ENCODE measurements at places on chromosomes 11 and 22. TPM values are rescaled to one million over a fixed set of nuclear protein-coding genes. Genes with fewer than 3 reads are reported as not detected.
A peak's percentile ranks its signal among the peaks of the same experiment; 100 is the strongest.

DNA sequence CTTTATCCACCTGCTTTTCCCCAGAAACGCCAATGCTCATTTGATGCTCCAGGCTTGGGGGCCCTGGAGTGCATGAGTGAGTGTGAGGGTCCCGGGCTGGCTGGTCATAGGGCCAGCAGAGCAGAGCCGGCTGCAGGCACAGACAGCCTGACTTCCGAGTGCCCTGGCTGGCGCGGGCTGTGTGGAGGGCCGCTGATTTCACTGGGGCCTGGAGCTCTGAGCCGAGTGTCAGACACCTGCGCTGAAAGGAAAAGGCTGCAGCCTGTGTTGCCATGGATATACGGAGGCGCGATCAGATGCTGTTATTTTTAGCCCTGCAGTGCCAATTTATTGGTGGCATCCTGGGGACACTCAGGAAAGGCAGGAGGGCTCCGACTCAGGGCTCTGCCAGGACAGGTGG lies 87.6 kb downstream of the ST3GAL4 start:
- H3K36me3 ChIP-seq = no peaks in the 10 kb centered on the region
- no peak overlapping the region for H3K4me3 ChIP-seq
- H3K27me3 ChIP-seq = peaks cover 58% of the 10 kb centered on the region
- H3K4me1 ChIP-seq = peaks cover 4% of the 10 kb centered on the region
- H3K27ac ChIP-seq = no peak overlapping the region

- peaks cover 22% of the 10 kb centered on the region for H3K27me3 ChIP-seq
- H3K4me3 ChIP-seq = no peak overlapping the region
- no peak overlapping the region for H3K27ac ChIP-seq
- no peak for DNase-seq
Observed at GRCh38 chr11:45385844-45386243, 99.7 kb upstream of the SYT13 start.

- H3K4me3 ChIP-seq = no peak overlapping the region
- H3K27ac ChIP-seq = no peak overlapping the region
- no peaks in the 10 kb centered on the region for H3K36me3 ChIP-seq
- H3K4me1 ChIP-seq = no peaks in the 10 kb centered on the region
- H3K27me3 ChIP-seq = peaks cover 7% of the 10 kb centered on the region
- DNase-seq = no peak
Observed at GRCh38 chr11:35214792-35215193, 75.8 kb downstream of the CD44 start.

DNA sequence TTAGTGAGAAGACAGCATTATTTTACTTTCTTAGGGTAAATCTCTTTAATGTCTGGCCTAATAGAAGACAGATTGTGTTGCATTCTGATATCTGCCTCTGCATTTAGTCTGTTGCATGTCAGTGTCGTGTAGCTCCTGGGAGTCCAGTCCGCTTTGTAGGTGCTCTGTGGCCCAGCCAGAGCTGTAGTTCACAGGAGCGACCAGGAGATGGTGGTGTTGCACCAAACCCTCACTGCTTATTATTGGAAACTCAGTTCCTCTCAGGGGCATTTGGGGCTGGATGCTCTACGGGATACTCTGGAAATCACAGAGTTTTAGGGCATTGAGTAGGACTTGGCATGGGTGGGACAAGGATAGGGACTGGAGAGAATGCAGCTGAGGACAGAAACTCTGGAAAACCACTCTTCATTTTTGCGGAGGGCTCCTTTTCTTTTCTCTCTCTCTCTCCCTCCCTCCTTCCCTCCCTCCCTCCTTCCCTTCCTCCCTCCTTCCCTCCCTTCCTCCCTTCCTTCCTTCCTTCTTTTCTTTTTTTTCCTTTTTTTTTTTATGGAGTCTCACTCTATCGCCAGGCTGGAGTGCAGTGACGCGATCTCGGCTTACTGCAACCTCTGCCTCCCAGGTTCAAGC lies 21.7 kb downstream of the MIAT start:
- H3K4me1 ChIP-seq = peaks cover 5% of the 10 kb centered on the region
- no peak overlapping the region for H3K27ac ChIP-seq
- H3K4me3 ChIP-seq = no peak overlapping the region
- DNase-seq = peak; percentile 73

HBB gene
- total RNA-seq = not detected

B4GALNT4 gene
- total RNA-seq = 277 TPM

- H3K4me3 ChIP-seq = no peak overlapping the region
- H3K27ac ChIP-seq = no peak overlapping the region
- H3K27me3 ChIP-seq = peaks cover 26% of the 10 kb centered on the region
- no peak for DNase-seq
Observed at GRCh38 chr11:69310934-69311766, 17.2 kb downstream of the MYEOV start.

PRRG4 gene
- 0.75 TPM for total RNA-seq

MMP10 gene
- not detected for total RNA-seq

EIF3F gene
- total RNA-seq = 300 TPM

TREH gene
- not detected for total RNA-seq

GRCh38 chr11:10373340-10373739 lies 68.5 kb downstream of the ADM start:
- H3K4me3 ChIP-seq = no peak overlapping the region
- no peaks in the 10 kb centered on the region for H3K4me1 ChIP-seq

- peaks cover 30% of the 10 kb centered on the region for H3K4me1 ChIP-seq
- H3K27me3 ChIP-seq = no peaks in the 10 kb centered on the region
- H3K36me3 ChIP-seq = no peaks in the 10 kb centered on the region
- no peak for DNase-seq
- H3K27ac ChIP-seq = peak overlapping the region; percentile 73
Observed at GRCh38 chr11:19826606-19827005, 114.0 kb downstream of the NAV2 start.

C11orf42 gene
- total RNA-seq = not detected

PKDREJ gene
- not detected for total RNA-seq

DNA sequence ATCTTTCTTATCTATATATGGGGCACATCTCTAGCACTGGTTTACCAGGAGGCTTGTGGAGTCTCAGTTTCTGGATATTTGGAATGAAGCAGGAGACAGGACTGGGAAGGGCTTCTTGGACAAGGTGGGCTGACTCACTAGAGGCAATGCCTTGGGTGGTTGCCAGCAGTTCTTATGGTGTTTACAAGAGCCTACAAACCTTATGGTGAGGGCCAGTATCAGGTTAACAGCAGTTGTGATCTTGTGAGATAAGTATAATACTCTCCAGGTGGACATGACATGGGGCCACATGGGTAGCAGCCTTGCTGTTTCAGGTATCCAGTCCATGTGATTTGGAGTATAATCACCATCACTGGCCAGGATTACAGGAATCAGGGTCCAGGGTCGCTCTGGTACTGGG lies 10.2 kb downstream of the FUT4 start:
- peaks cover 7% of the 10 kb centered on the region for H3K27me3 ChIP-seq
- DNase-seq = no peak
- H3K36me3 ChIP-seq = no peaks in the 10 kb centered on the region
- peaks cover 4% of the 10 kb centered on the region for H3K4me1 ChIP-seq

GRCh38 chr22:23564276-23564675 lies 15.8 kb downstream of the IGLL1 start:
- H3K27me3 ChIP-seq = no peaks in the 10 kb centered on the region
- peak overlapping the region; percentile 50 for H3K4me3 ChIP-seq
- H3K4me1 ChIP-seq = peaks cover 40% of the 10 kb centered on the region
- no peak overlapping the region for H3K27ac ChIP-seq

GRCh38 chr22:32994041-32994830 lies 63.9 kb downstream of the SYN3 start:
- H3K4me3 ChIP-seq = no peak overlapping the region
- H3K36me3 ChIP-seq = no peaks in the 10 kb centered on the region
- H3K27me3 ChIP-seq = peaks cover 3% of the 10 kb centered on the region
- H3K27ac ChIP-seq = no peak overlapping the region
- no peak for DNase-seq

DNA sequence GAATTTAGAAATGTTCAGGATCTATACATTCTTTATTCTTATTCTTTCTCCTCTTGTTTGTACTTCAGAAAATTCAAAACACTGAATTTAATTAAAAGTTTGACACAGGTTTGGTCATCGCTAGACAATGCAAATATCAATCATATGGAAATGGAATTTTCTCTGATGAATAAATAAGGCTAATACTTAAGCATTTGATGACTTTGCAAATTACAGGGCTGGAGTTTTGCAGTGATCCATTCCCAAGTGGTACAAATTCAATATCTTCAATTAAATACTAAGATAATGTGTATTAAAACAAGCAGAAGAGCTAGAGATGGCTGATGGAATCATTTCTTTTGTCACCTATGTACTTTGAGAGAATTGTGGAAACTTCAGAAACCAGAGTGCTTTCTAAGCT lies 439.6 kb downstream of the DYNC2H1 start:
- H3K27ac ChIP-seq = no peak overlapping the region
- no peak for DNase-seq
- H3K4me1 ChIP-seq = no peaks in the 10 kb centered on the region
- no peak overlapping the region for H3K4me3 ChIP-seq

DRD2 gene
- total RNA-seq = 0.73 TPM

GRCh38 chr11:130891326-130891725 lies 25.0 kb downstream of the SNX19 start:
- no peak overlapping the region for H3K4me3 ChIP-seq
- DNase-seq = no peak
- H3K4me1 ChIP-seq = no peaks in the 10 kb centered on the region
- H3K27ac ChIP-seq = no peak overlapping the region
- H3K36me3 ChIP-seq = peaks cover 16% of the 10 kb centered on the region
- no peaks in the 10 kb centered on the region for H3K27me3 ChIP-seq

DNA sequence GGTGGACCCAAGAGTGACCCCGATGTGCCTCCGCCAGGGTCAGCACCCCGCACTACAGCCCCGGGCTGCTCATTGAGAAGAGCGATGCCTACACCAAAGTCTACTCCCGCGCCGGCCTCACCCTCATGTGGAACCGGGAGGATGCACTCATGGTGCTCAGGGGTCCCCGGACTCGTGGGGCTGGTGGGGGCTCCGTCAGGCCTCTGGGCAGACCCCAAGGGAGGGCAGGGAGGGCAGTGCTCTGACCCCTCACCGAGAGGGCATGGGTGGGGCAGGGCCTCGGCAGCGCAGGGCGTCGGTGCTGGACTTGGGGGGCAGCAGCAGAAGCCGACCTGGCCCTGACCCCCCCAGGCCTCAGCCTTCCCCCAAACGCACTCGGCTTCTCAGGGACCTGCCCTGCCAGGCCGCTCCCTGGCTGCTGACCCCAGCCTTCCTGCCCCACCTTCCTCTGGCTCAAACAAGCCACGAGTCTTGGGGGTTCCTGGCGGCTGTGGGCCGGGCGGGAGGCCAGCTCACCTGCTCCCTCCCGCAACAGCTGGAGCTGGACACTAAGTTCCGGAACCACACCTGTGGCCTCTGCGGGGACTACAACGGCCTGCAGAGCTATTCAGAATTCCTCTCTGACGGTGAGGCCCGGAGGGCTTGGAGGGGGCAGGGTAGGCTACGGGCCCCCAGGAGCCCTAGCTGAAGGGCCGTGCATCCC lies 2.9 kb downstream of the MUC2 start:
- H3K4me3 ChIP-seq = no peak overlapping the region
- H3K27ac ChIP-seq = no peak overlapping the region
- no peaks in the 10 kb centered on the region for H3K36me3 ChIP-seq
- no peak for DNase-seq

DNA sequence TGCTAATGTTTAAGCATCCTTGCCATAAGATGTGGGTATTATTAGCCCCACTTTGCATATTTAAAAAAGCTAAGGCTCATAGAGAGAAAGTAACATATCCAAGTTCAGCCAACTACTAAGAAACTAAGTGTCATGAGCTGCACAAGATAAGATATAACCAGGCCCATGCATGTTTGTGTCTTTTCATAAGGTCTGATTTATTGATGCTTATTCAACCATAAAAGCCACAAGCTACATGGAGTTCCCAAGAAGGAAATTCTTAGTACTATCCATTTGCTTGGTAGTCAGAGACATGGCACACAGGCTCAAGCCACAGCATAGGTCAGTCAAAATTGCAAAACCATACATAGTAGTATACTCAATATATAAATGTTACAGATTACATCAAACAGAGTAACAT lies 488.5 kb downstream of the SOX6 start:
- peaks cover 1% of the 10 kb centered on the region for H3K4me1 ChIP-seq
- DNase-seq = no peak
- H3K36me3 ChIP-seq = no peaks in the 10 kb centered on the region
- H3K27ac ChIP-seq = no peak overlapping the region
- no peak overlapping the region for H3K4me3 ChIP-seq

- no peak overlapping the region for H3K4me3 ChIP-seq
- no peaks in the 10 kb centered on the region for H3K4me1 ChIP-seq
- no peak for DNase-seq
- no peak overlapping the region for H3K27ac ChIP-seq
- H3K36me3 ChIP-seq = no peaks in the 10 kb centered on the region
Observed at GRCh38 chr11:96538622-96539021, 148.8 kb downstream of the JRKL start.

DNA sequence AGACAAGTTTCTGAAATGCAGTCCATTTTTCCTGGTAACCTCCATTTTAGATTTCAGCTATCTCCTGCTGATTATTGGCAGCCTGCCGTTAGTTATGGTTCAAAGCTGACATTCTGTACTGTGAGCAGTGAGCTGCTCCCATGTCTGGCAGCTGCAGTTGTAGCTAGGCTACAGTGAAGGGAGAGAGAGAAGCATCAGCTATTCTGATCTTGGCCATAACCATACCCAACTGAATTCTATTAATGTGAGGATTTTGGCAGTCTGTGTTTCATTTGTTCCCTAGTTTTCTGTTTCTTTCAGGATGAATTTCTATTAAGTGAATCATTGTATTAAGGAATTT lies 33.4 kb downstream of the SIK2 start:
- peak overlapping the region; percentile 26 for H3K27ac ChIP-seq
- no peaks in the 10 kb centered on the region for H3K27me3 ChIP-seq
- peaks cover 55% of the 10 kb centered on the region for H3K4me1 ChIP-seq
- H3K4me3 ChIP-seq = no peak overlapping the region
- peaks cover 11% of the 10 kb centered on the region for H3K36me3 ChIP-seq
- DNase-seq = no peak

GRCh38 chr11:119976805-119977560 lies 160.9 kb downstream of the TRIM29 start:
- peaks cover 49% of the 10 kb centered on the region for H3K27me3 ChIP-seq
- H3K36me3 ChIP-seq = no peaks in the 10 kb centered on the region
- no peak overlapping the region for H3K4me3 ChIP-seq
- no peak for DNase-seq
- peaks cover 6% of the 10 kb centered on the region for H3K4me1 ChIP-seq
- H3K27ac ChIP-seq = no peak overlapping the region

RIMBP3B gene
- 0.65 TPM for total RNA-seq

GRCh38 chr22:50310949-50311444 lies 3.6 kb upstream of the PLXNB2 start:
- H3K36me3 ChIP-seq = peaks cover 6% of the 10 kb centered on the region
- no peak overlapping the region for H3K4me3 ChIP-seq
- no peak for DNase-seq
- H3K27me3 ChIP-seq = peaks cover 3% of the 10 kb centered on the region
- no peak overlapping the region for H3K27ac ChIP-seq
- H3K4me1 ChIP-seq = peaks cover 6% of the 10 kb centered on the region

GRCh38 chr11:45371251-45372115 lies 85.3 kb upstream of the SYT13 start:
- no peak overlapping the region for H3K4me3 ChIP-seq
- H3K36me3 ChIP-seq = no peaks in the 10 kb centered on the region
- DNase-seq = peak; percentile 86
- H3K27me3 ChIP-seq = peaks cover 51% of the 10 kb centered on the region

- H3K4me3 ChIP-seq = no peak overlapping the region
- H3K27ac ChIP-seq = no peak overlapping the region
- no peaks in the 10 kb centered on the region for H3K27me3 ChIP-seq
- DNase-seq = no peak
Observed at GRCh38 chr11:55970935-55971334, 1.2 kb upstream of the OR10AG1 start.

- H3K27me3 ChIP-seq = no peaks in the 10 kb centered on the region
- no peak overlapping the region for H3K4me3 ChIP-seq
- no peak overlapping the region for H3K27ac ChIP-seq
- no peaks in the 10 kb centered on the region for H3K4me1 ChIP-seq
- peaks cover 17% of the 10 kb centered on the region for H3K36me3 ChIP-seq
Observed at GRCh38 chr11:14267861-14268635, 90.9 kb downstream of the RRAS2 start.
